ENCODE measurements at places on chromosomes 5 and 9.

DNA sequence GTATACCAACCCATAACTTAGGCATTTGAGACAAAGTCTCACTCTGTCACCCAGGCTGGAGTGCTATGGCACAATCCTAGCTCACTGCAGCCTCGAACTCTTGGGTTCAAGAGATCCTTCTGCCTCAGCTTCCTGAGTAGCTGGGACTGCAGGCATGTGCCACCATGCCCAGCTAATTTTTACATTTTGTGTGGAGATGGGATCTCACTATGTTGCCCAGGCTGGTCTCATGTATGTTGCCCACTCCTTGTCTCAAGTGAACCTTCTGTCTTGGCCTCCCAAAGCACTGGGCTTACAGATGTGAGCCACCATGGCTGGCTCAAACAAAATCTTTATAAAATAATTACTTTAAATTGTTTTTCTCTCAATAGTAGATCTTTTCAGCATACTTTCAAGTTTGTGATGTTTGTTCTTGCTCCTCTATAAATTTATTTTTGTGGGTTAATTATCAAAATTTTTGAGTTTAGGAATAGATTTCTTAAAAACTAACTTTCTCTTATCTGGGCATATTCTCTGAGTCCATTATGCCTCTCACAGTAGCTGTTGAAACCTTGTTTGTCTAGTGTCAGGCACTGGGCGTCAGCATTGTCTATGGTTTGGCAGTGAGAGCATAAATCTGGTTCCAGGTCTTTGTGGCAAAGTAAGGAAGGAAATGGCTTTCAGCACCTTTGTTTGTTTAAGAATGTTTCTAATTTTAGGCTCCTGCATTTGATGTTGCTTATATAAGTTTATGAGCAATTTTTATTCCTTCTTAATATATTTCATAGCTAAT, 38.7 kb downstream of the NLN start:
- DNase-seq: peak; percentile 24

DNA sequence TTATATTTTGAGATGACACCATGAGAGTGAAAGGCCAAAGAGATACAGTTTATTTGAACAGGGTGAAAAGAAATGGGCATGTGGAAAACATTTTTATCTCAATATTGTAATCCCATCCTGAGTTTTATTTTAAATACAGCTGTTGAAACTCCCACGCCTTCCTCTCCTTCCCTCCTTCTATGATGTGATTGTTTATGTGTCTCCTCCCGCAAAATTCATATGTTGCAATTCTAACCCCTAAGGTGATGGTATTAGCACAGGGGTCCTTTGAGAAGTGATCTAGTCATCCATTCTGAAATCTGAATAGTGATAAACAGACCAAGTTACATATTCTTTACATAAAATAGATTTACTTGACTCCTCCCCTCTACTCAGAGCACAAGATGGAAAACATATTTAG, 1275.4 kb upstream of the C9orf72 start:
- DNase-seq: no peak

GRCh38 chr9:135592625-135593024, 31.1 kb downstream of the PAEP start:
- DNase-seq: no peak

DNA sequence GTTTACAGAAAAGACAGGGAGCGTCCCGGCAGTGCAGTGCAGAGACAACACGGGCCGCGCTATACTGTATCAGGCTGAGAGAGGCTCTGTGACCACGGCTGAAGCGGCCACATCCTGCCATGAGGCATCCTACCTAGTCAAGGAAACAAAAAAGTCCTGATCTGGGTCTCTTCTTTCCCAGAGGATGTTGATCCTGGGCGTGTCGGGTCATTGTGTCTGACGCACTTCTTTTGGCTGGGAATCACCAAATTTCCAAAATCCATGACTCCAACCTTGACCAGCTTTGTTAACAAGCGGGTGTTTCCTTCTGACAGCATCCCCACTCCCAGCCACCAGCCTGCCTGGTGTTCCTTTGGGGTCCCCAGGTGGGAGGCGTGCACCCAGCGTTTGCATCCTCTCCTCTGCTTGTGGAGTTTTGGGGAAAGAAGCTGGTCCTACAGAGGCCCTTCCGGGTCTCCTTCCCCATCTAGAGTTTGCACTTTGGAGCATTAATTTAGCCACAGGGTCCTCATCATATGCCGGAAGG, 91.4 kb upstream of the RAI14 start:
- DNase-seq: no peak

- no peak for DNase-seq
Observed at GRCh38 chr5:119708076-119708790, 78.9 kb downstream of the FAM170A start.

DNA sequence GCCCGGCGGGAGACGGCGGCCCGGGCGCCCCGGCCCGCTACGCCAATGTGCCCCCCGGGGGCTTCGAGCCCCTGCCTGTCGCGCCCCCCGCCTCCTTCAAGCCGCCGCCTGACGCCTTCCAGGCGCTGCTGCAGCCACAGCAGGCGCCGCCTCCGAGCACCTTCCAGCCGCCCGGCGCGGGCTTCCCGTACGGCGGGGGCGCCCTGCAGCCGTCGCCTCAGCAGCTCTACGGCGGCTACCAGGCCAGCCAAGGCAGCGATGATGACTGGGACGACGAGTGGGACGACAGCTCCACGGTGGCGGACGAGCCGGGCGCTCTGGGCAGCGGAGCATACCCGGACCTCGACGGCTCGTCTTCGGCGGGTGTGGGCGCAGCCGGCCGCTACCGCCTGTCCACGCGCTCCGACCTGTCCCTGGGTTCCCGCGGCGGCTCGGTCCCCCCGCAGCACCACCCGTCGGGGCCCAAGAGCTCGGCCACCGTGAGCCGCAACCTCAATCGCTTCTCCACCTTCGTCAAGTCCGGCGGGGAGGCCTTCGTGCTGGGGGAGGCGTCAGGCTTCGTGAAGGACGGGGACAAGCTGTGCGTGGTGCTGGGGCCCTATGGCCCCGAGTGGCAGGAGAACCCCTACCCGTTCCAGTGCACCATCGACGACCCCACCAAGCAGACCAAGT, 723 bp downstream of the SNX18 start:
- peak; percentile 30 for DNase-seq

DNA sequence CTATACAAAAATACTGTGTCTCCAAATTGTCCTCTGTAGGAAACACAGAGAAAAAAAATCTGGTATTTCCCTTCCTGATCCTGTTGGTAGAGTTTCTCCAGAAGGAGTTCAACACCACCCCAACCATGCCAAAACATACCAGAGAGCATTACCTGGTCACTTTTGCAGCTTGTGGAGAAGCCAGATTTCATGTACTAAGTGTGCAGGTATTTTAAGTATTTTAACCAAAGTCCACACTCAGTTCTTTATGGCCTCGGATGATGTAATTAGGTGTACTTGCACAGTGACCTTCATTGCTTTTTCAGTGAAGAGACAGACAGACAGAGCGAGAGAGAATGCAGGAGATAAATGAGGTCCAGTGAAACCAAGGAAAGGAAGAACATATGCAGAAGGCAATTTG, 2046.8 kb upstream of the CDH9 start:
- DNase-seq: no peak

DNA sequence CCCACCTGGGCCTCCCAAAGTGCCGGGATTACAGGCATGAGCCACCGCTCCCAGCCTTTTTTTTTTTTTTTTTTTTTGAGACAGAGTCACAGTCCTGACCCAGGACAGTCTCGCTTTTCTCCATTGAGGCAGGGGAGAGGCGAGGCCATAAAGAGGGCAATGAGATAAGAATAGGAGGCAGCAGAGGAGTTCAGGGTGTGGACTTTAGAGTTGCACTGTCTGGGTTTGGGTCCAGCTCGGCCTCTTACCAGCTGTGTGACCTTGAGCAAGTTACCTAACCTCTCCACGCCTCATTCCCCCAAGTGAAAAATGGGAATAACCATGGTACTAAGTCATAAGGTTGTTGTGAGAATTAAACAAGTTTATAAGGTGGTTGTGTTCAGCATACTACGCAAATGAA, 24.6 kb upstream of the ANKH start:
- no peak for DNase-seq

DNA sequence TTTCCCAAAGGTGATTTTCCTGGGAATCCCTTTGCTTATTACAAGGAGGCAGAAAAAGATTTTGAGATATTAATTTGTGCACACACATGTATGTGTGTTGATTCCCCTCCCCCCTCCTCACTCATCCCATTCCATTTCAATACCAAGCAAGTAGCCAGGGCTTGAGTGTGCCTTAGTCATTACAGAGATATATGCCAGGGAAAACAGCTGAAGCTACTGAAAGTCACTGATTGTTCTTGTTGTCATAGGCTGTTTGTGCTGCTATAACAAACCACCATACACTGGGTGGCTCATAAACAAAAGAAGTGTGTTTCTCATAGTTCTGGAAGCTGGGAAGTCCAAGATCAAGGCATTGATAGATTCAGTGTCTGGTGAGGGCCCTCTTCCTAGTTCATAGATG, 158.6 kb downstream of the BAAT start:
- DNase-seq: no peak

- DNase-seq: no peak
Observed at GRCh38 chr5:150582241-150583109, 58.0 kb upstream of the SYNPO start.

- DNase-seq: no peak
Observed at GRCh38 chr5:122690266-122690665, 84.6 kb upstream of the SNX2 start.

DNA sequence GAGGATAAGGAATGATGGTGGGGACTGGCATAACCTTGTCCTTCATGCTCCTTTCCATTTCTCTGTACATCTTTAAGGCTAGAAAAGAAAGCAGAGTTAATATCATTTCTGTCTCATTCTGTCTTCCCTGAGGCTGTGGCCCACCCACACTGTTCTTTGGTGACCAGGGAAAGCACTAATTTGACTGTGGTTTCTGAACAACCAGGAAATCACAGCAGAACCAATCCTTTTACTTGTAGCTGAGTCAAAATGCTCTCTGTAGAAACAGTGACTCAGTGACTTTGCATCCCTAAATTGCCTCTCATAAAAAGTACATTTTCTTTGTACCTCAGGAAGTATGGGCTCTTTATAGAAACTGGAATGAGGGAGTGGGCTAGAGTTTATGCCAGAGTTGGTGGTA, 28.1 kb downstream of the IL33 start:
- no peak for DNase-seq

All from stimulated activated CD4-positive, alpha-beta T cell treated with anti-CD3 and anti-CD28 coated beads, Interleukin-1b, Interleukin-23, amount 100 ng/mL, for 1 hour (primary cell).